CD4-positive, CD25-positive, alpha-beta regulatory T cell (primary cell): ENCODE measurements at places on chromosomes 1 and 21.

DNA sequence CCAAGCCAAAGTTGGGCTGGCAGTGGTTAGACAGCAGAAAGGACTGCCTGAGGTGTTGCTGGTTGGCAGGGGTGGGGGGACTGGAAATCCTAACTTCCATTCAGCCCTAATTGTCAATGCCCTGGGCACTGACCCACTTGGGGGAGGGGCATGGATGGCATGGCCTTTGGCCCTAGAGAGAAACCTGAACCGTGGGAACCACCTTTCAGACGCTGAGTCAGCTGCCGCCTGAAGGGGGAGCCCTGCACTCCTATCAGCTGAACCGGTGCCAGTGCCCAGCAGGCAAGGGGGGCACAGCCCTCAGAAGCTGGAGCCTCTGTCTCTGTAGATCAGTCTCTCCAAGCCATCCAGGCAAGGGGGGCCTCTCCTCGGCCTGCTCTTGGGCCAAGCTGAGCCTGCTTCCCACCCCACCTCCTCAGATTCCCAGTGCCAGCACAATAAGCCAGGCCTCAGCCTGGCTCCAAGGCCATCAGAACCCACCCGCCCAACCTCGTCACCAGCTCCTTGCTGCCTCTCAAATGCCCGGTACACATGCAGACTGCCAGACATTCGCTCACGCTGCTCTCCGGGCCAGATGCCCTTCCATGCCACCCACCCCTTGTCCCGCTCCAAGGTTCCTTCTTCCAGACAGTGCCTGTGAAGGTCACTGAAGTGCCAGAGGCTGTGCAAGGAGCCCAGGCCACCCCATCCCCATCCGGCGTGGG is 11.6 kb downstream of the TINAGL1 start:
- DNase-seq, result no peak

DNA sequence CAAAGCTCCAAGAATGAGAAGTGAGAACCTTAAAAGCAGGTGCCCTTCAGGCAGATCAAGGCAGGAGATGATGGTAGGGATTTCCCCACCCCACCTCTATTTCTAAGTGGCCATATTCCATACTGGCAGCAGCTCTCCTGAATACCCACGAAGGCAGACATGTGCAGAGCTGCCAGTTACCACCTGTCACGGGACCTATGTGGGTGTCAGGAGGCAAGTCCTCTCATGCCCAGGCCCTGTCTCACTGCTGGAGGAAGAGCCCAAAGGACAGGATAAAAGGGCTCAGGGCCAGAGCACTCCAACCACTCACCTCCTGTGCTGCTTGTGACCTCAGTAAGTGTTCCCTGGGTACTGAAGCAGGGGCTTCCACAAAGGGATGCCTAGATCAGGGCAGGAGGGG is 721 bp upstream of the LCE1B start:
- no peak for DNase-seq

- no peak for DNase-seq
These were observed 3.3 kb downstream of the CCSAP start for GRCh38 chr1:229339520-229339919.

- DNase-seq, result no peak
These were observed 61.1 kb upstream of the LPGAT1 start for GRCh38 chr1:211891708-211892107.
